ENCODE measurements at places on chromosomes 6 and 20. TPM values are rescaled to one million over a fixed set of nuclear protein-coding genes. Genes with fewer than 3 reads are reported as not detected.

DNA sequence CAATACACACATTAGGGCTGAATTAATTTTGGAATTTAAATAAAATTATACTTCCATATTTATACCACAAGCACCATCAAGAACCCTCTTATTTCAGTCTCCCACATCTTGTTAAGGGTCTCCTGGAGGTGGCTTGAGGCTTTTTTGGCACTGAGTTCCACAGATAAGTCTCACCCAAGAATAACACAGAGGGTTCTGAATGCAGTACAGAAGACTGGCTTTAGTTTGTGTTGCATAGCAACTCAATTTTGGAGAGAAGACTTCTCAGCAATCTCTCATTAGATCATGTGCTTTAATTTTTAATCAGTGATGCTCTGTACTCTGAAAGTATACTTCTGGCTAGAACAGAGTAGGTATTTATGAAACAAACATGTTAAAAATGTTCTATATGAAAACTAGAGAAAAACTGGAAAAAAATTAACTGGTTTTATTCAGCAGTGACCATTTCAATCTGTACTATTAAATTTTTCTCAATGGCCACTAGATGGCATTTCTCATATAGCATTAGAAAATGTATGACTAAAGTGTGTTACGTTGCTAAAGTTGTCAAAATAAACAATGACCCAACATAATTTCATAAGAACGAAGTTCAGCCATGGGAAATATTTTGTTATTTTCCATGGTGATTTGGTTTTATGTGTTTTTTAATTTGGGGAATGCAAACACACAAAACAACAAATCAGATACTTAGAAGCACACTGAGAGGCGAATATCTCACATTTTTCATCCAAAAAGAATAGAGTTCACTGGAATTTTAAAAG lies 32.7 kb upstream of the MAP7 start:
- no peak for DNase-seq

DNA sequence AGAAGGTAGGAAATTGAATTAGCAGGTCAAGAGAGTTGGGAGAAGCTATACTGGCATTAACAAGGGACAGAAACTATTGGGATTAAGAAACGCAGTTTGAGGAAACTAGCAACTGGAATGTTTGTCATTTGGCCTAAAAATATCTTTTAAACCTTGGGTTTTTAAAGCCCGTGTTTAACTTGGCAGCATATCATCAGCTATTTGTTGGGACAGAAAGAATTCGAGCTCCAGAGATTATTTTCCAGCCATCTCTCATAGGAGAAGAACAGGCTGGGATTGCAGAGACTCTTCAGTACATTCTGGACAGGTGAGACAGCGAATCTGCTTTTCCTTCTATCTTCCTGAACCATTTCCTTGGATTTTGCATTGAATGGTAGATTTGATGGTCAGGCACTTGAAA lies 17.8 kb downstream of the ACTR5 start:
- DNase-seq = no peak

- no peak for DNase-seq
These were observed 6.4 kb upstream of the TXNDC5 start for GRCh38 chr6:7916959-7917358.

The GSTA4 gene
- total RNA-seq = 3.1 TPM

The ZBTB12 gene
- 1.9 TPM for total RNA-seq

The MLN gene
- total RNA-seq = not detected
